Stimulated activated CD8-positive, alpha-beta memory T cell treated with anti-CD3 and anti-CD28 coated beads, Interleukin-15, amount 100 ng/mL, for 24 hours (primary cell): ENCODE measurements at places on chromosomes 5 and 9.

DNA sequence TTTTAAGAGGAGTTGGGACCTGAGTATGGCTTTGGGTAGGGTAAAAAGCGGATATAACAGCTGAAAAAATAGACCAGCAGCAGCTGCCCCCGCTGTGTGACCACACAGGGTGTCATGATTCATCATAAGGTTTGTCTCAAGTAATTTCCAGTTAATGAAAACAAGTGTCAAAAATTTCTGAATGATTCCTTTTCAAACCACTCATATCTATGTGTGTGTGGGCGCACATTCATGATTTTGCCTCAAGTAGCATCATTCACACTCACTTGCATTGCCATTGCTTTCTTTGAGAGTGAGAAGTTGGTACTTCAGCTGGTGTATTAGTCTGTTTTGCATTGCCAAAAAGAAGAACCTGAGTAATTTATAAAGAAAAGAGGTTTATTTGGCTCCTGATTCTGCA lies 12.1 kb upstream of the TNFAIP8 start:
- no peak for DNase-seq

DNA sequence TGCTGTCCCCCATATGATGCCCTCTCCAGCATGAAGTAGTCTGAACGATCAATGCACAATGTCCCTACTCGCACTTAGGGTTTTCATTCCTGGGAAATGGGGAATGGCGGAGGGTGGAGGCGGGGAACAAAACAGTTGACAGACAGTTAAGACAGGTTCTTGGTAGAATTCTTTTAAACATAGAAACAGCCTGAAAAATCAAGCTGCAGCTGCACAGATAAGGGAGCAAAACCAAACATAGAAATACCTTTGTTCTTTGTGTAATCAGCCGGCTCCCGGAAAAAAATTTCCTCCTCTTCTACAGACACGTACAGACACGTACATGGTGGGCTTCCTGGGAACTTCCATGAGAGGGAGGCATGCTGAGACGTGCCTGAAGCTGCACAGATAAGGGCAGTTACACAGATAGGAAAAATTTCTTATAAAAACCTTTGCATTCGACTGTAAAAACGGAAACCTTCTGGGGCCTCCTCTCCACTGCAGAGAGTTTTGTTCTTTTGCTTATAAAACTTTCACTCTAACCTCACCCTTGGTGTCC lies 662.4 kb upstream of the PTPRD start:
- DNase-seq = no peak

DNA sequence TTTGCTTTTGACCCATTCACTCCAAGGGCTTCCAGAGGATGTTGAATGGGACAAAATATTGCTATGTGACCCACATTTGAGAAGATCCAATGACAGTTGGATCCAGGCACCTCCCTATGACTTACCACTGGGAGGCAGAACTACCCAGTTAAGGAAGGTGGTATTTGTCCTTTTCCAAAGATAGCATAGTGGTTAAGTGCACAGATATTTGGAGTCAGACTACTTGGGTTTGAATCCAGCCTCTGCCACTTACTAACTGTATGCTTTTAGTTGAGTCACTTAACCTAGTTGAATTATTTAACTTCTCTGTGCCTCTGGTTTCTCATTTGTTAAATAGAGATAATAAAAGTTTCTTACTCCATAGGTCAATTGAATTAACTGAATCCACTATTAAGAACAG lies 74.5 kb upstream of the PALM2AKAP2 start:
- DNase-seq = no peak

- no peak for DNase-seq
Observed at GRCh38 chr5:134086943-134087305, 27.6 kb upstream of the TCF7 start.

- no peak for DNase-seq
Observed at GRCh38 chr9:113995401-113995800, 82.7 kb downstream of the AMBP start.

DNA sequence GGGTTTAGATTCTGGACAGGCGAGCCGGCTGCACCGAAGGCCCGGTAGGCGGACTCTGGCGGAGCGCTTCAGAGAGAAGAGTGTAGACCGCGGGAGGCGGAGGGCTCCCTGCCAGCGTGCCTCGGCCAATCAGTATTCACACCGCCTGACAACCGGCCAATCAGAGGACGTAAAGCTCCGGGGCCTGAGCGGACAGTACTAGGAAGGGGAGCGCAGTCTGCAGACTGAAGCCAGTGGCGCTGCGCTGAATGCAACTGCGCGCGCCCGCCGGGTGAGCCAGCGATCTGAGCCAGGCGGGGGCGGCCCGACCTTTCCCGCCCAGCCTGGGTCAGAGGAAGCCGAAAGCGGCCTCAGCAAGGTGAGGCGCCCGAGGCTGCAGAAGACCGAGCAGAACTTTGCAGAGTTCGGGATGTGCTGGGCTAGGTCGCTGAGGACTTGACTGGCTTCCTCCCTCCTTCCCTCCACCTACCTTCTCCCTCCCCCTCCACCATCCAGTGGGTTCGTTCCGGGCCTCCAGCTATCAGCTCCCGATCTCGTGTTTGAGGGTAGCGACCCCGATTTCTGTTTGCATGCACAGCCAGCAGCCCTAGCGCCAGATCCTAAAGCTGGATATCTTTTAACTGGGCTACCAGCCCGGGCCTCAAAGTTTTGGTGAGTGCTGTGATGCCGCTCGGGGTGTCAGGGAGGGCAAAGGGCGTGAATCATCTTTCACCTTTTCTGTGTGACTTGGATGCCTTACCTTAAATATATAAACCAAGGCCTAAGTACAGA lies at the start of gene DMRT2:
DMRT2 (plus strand) TSS at position 233 of the 771 bp plus-strand sequence. CDS start 1,257 bp downstream, outside the sequence.
- DNase-seq = no peak

- no peak for DNase-seq
Observed at GRCh38 chr9:108473209-108474112, 382.3 kb downstream of the ACTL7B start.
